ENCODE measurements at places on chromosomes 2 and 18.
A peak's percentile ranks its signal among the peaks of the same experiment; 100 is the strongest.

- DNase-seq, result no peak
Observed at GRCh38 chr2:51781691-51782090, 749.8 kb upstream of the NRXN1 start.

GRCh38 chr2:73896362-73897239 is 3.8 kb downstream of the ACTG2 start:
- DNase-seq, result peak; percentile 73

DNA sequence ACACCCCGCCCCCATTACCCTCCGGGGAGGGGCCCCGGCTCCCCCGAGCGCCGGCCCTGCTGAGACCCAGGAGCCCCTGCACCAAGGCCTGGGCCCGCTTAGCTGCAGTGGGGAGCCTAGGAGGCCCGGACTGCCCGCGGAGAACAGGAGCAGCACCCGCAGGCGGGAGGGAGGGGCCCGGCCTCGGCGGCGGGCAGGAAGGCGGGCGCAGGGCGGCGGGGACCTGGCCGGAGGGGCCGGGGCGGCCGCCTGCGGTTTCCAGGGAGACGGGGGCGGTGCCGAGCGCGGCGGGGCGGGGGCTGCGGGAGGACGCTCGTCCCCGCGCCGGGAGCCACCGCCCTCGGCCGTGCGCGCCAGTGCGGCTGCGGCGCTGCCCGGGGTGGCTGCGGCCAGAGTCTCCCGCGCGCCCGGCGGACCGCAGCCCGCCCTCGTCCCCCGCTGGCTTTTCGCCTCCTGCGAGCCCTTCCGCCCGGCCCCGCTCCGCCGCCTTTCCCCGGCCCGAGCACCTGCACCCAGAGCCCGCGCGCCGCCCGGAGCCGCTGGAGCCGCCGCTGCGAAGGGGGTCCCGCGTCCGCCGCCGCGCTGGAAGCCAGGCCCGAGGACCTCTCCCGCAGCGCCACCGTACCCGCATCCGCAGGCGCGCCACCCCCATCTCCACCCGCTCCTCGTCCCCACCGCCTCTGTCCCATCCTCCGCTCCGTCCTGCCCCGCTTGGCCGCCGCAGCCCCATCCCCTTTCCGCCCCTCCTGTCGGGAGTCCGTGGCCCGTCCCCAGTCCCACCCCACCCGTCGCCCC is 17.2 kb downstream of the GPC1 start:
- peak; percentile 31 for DNase-seq

DNA sequence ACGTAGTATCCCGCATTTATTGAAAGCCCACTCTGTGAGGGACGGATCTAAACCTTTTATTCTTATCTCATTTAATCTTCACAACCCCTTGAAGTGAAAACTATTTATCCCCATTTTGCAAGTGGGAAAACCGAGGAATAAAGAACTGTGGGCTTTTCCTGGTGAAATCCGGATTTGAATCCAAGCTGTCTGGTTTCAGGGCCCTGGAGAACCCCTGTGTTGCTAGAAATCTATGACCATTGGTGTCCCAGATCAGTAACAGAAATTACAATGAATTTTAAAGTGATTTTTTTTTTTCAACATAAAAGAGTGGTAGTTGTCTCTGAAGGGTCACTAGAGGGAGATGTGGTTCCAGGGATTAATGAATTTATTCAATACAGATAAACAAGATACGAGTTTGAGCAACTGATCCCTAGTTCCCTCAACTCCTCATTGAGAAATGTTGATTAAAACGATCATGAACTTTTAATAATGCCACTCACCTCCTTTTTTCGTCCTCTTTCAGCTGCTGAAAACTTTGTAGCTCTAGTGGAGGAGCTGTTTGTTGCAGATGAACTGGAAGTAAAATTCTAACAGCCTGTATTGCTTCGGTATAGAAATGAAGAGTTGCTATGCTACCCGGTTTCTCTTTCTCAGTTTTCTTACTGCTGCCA is 940 bp downstream of the XRCC5 start:
- DNase-seq, result no peak

GRCh38 chr2:138846216-138846821 is 66.1 kb upstream of the NXPH2 start:
- peak; percentile 44 for DNase-seq

- peak; percentile 2 for DNase-seq
Observed at GRCh38 chr2:187574969-187575750, 20.9 kb upstream of the TFPI start.

DNA sequence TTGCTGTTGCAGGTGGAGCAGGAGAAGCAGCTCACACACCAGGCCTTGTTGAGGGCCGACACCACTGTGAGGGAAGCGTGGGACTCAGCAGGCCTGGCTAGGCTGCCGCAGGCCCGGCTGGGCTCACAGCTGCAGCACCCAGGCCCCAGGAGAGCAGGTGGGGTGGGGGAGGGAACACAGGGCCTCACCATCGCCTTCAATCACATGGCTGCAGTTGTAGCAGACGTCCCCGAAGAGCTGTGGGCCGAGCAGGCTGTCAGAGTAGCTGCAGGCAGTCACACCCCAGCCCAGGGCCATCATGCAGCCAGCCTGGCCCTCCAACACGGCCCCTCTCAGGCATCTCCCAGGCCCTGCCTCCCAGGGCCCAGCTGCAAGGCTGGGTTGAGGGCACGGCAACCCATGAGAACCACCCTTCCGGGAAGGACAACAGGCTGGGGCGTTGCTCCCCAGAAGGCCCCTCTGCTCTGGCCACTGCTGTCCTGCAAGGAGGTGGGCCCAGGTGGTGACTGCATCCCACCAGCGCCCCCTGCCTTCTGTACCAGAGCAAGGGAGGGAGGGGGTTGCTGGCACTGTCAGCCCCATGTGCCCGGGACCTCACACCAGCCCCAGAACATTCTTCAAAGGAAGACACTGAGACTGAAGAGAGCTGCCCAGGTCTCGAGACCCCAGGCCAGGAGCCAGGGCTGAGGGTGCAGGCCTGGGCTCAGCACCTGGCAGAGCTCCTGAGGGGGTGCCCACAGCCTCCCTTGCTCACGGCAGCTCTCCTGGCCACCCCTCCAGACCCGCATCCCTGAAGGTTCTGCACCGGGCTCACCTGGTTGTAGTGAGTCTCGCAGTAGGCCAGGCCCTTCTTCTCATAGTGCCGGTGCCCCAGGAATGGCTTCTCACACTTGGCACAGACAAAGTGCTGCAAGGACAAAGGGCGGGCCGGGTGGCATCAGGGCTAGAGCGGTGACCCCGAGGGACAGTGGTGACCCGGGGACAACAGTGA is 5.6 kb upstream of the GPR17 start:
- DNase-seq, result no peak

GRCh38 chr2:146659976-146660375 is 1184.9 kb upstream of the ACVR2A start:
- no peak for DNase-seq

GRCh38 chr2:26268213-26268612 is 23.5 kb downstream of the HADHB start:
- no peak for DNase-seq

GRCh38 chr18:10424585-10425307 is 29.7 kb upstream of the APCDD1 start:
- DNase-seq, result no peak

GRCh38 chr2:203401-203800 is 60.4 kb downstream of the SH3YL1 start:
- DNase-seq, result no peak

GRCh38 chr2:3468296-3468988 is 50.9 kb downstream of the ADI1 start:
- DNase-seq, result no peak

GRCh38 chr18:2903006-2903405 is 56.2 kb downstream of the EMILIN2 start:
- no peak for DNase-seq

DNA sequence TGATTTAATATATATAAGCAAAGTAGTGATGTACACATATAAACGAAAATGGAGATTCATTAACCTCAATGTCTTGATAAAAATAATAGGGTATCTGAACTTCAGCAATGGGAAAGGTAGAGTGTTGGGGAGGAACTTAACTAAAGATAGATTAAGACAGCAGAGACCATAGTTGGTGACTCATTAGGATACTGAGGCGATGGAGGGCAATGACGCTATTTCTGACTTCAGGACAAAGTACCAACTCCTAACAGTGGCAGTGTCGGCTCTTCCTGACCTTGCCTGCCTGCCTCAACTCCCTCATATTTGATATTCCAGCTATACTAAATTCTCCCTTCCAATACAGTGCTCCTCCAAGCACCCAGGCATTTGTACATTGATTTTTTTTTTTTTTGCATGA is 98.6 kb downstream of the CDH2 start:
- DNase-seq, result no peak

DNA sequence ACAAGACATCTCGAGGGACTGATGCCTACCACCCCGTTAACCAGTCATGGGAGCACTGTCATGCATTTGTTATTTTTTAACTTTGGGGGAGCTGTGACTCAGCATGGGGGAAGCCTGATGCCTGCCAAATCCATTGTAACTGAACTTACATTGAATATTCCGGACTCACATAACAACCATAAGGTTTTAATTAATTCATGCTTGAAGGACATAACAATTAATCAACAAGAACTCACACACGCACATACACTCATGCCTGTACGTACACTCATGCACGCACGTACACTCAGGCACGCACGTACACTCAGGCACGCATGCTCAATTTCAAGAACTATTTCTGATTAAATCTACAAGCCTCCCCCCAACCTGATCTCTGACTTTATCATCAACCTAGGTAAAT is 1639.1 kb downstream of the SUCLG1 start:
- DNase-seq, result no peak
